Gastrocnemius medialis (tissue), 4 donors: ENCODE measurements at places on chromosomes 7 and 10.

- DNase-seq, result no peak
Observed at GRCh38 chr10:119715628-119716505, 10.0 kb upstream of the INPP5F start.

- no peak for DNase-seq
Observed at GRCh38 chr7:55073976-55074528, 55.2 kb downstream of the EGFR start.

GRCh38 chr10:18100669-18101068 lies 39.6 kb upstream of the CACNB2 start:
- no peak for DNase-seq

DNA sequence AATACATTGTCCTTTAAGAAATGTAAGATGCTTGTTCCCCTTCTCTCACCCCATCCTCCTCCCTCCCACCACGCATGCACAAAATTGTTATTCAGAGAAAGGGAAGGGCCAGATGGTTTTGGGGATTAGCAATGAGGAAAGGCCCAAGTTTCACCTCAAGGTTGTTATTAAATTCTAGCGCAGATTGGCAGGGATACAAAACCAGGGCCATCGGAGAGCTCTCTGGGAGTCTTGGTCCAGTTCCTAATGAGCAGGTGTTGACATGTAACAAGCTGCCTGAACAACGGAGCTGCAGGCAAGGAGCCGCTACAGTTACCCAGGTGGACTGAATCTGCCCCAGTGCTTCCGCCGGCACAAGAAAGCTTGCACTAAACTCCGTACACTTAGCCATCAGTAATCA lies 9.7 kb upstream of the ANK3 start:
- no peak for DNase-seq

DNA sequence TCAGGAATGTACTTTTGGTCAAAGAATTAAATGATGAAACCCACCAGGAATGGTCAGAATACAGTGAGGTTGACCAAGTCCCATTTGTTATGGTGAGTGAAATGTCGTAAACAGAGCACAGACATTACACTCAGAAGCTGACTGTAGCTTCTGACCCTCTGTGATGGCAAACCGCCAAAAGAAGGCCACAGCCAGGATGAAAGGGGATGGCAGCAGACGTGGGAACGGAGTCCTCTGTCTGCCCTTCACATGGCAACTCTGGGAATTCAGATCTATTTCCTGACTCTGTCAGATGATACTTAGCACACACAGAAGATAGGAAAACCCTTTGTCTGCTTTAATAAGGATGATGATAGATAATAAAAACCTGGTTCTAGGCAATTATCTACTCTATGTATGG lies 757.1 kb downstream of the SORCS3 start:
- no peak for DNase-seq

- DNase-seq, result no peak
Observed at GRCh38 chr7:127930341-127931328, 100.6 kb downstream of the LRRC4 start.

DNA sequence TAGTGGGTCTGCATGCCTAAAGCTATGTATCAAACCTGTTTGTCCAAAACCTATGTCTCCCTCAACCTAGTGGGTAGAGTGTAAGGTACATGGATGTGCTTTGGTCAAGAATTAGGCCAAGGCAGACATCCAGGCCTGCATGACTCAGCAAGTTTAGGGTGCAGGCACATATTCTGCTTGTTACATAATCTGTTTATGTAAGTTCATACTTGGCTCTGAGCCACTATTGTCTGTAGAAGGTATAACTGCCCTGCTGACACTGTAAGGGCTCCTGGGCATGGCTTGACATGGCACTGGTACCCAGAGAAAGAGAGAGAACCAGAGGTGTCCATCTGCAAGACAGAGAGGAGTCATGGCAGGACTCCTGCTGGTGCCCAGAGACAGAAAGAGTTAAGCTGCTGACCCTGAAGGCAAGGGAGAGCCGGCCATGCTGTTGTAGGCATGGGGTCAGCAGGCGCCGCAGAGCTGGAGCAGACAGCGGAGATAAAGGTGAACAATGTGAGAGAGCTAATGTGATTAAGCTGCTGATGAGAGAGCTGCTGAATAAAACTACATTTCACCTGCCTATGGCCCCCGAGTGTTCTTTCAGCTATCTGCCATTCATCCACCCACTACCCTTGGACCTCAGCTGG lies 118.5 kb upstream of the TMEM106B start:
- DNase-seq, result no peak

DNA sequence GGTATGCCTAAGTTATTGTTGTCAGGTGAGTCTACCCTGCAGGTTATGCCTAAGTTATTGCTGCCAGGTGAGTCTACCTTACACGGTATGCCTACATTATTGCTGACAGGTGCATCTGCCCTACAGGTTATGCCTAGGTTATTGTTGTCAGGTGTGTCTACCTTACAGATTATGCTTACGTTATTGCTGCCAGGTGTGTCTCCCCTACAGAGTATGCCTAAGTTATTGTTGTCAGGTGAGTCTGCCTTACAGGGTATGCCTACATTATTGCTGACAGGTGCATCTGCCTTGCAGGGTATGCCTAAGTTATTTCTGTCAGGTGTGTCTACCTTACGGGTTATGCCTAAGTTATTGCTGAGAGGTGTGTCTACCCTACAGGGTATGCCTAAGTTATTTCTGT lies 64.2 kb downstream of the AKR1C4 start:
- DNase-seq, result no peak

GRCh38 chr10:112955582-112956421 lies 5.8 kb downstream of the TCF7L2 start:
- no peak for DNase-seq

DNA sequence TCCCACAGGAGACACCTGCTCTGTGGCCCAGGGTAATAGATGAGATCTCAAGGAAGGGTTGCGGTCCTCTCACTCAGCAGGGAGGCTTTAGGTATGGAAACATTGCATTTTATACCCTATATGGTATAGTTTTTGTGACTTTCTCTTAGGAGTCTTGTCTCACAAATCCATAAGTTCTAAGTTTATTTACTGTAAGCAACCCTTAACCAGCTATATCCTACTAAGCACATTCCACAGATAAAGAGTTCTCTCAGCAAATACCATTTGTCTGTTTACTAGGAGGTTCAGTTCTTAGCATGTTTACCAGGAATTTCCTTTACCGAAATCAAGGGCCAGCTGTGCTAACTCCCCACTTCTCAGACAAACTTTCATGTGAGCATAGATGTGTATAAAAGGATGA lies 66.9 kb downstream of the ANLN start:
- no peak for DNase-seq

DNA sequence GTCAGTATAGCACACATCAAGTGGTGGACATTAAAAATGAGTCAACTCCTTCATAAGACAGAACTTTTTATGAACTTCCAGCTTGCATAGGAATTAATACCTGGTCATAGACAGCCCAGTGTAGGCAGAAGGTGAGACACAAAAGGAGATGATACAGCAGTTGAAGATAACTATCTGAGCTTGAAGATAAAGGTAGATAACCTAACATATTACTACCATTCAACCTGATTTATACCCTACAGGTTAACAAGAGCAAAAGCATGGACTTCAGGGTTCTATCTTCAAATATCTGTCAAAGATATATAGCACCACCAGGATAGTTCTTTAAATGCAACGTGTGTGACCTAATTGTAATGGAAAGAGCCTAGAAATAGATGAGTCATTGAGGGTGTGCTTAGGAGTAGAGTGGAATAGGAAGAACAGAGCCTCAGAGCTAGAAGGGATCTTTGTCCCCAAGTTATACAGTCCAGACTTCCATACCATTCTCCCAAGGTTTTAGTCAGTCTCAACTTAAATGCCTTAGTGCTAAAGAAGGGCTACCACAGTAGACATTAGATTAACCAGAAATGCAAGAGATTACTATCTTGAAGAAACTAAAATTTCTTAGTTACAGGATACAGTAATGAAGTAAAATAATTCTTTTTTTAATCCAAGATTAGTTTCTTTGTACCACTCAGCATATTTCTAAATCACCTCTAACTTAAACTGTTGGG lies 9.2 kb downstream of the ZNF800 start:
- DNase-seq, result no peak

- DNase-seq, result no peak
Observed at GRCh38 chr10:102068216-102068615, 3.1 kb downstream of the HPS6 start.

DNA sequence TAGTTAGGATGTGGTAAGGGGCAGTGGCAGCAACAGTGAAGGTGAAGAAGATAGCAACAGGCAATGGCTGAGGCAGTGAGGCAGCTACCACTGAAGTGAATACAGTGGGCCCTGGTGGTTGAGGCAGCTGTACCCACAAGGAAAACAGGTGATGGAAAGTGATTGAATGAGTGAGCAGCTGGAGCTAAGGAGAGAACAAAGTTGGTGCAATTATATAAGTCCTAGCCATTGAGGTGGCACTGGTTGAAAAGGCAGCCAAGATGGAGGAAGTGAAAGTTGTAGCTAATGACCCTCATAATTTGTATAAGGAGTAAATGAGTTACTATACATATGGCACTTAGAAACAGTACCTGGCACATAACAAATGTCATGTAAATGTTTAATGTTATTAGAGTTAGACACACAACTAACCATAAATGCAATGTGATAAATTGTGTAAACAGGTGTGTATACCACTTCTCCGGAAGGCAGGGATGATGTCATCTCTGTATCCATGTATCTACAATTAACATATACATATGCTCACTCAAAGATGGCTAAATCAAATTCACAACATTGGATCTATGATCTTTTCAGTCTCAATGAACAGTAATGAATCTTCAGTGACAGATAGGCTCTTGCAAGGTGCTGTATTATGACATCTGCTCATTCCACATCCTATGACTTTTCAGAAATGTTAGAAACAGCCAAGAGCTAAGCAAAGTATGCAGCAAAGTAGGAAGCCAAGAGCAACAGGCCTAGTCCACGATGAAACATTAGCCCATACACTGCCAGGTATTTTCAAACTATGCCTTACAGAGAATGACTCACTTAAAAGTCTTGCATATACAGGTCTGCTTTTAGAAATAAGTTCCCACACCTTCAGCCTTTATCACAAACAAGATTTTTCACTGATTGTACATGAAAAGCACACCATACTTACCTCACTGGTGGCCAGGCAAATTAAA lies 10.7 kb downstream of the XPNPEP1 start:
- DNase-seq, result no peak

- DNase-seq, result no peak
Observed at GRCh38 chr10:4704034-4704545, 121.9 kb upstream of the AKR1E2 start.
